Amniotic epithelial cell (primary cell): ENCODE measurements at places on chromosomes 2 and 18.

GRCh38 chr18:58813561-58814225 lies 51.0 kb upstream of the ZNF532 start:
- no peak for DNase-seq

DNA sequence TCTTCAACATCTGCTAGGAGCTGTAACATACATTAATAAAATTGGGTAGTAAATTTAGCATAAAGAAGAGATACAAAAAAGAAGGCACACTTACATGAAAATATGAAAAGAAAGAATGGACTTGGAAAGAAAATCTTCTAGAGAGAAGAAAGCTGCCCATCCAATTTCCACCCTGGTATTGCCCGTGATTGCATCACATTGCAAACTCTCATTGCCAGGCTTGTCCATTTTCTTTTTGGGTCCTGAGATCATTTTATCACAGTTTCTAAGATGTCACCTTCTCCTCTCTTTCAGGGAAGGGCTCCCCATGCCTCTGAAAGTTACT lies 321.5 kb downstream of the RND3 start:
- DNase-seq = no peak

DNA sequence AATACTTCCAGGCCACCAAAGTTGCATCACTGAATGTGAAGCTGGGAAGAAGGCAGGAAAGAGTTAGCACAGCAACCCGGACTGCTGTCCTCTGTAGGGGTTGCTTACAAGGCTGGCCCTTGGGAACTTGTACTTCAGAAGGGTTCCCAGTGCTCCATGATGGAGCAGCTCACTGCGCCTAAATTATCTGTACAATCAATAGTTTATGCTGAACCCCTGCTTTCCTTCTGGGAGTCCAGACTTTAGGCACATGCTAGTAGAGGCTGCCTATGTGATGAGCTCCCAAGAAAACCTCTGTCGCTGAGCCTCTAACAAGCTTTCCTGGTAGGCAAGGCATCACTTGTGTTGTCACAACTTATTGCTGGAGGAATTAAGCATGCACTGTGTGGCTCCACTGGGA lies 34.3 kb downstream of the XDH start:
- DNase-seq = no peak

DNA sequence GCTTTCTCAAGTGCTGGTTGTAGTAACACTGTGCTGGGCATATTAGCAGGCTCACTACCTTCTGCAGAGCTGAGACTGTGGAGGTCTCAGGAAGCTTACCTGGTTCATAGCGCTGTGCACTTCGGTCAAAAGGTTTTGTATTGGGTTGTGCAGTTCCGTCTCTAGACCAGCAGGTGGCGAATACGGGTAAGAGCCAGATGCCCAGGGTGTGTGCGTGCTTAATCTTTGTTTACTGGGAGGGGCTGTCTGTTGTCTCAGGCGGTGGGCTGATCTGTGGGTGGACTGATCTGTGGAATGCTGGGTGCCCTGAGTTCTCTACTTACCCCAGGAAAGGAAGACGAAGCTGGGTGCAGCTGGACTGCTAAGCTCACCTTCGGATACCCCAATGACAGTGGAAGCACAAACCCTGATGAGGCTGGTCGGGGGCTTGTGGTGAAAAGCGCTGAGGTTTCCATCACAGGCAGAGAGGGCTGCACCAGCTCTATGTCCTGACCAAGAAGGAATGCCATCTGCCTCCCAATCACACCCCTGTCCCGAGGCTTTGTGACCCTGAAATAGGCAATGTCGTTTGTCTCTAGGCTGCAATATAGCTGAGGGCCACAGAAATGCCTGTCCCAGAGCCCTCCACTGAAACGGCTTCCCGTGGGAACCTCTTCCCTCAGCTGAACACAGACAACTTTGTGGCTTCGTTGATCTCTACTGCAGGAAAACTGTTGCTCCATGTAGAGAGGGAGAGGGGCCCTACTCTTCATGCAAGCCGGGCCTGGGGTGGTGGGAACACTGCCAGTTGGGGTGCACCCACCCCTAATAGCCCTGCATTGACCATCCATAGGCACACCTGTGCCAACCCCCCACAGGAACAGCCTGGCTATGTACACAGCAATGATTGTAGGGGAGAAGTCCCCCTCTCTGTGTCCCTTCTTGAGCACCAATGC lies 45.9 kb upstream of the FAM117B start:
- DNase-seq = peak; percentile 62

DNA sequence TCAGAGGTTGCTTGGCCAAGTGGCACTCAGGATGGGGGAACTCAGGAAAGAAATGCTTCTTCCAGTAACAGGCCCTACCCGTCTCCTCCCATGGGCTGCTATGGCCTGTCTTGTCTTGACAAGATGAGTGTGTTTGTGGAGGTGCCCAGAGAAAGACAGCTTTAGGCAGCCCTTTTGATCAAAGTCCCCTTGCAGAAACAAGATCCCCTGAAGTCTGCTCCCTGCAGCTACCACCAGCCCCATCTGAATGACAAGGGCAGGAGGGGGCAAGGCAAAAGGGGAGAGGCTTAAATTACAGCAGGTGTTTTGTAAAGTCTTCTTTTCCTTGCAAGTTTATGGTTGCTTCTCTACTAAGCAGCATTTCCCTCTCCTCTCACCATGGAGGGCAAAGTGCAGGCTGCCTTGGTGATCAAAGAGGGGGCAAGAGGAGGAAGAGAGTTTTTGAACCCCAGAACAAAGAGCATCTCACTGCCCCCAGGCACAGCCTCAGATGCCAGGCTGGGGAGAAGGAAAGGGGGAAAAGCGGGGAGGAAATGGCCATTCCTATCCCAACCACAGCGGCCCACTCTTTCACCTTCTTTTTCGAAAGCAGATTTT lies 6.7 kb downstream of the EVA1A start:
- no peak for DNase-seq

GRCh38 chr2:215615803-215616174 lies 179.9 kb upstream of the FN1 start:
- DNase-seq = no peak

GRCh38 chr2:28513097-28513496 lies 17.2 kb downstream of the PLB1 start:
- DNase-seq = no peak

DNA sequence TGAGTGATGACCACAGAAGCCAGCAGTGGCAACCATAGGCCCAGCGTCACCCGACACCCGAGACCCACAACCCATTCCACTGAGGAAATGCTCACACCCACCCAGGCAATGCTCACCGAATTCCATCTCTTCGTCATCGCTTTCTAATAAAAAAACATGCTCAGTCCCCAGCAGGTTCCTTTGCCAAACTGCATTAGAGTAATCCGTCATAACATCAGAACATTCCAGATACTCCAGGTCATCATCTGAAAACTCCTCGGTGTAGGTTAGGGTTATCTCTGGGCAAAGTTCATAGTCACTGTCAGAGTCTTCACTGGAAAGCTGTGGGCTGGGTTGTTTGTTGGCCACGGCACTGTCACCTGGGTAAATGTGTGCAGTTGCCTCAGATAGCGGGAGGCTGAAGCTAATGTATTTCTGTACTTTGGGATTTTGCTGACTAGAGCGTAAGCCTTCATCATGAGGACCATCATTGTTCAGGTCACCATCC lies 49.3 kb downstream of the ALPK2 start:
- peak; percentile 72 for DNase-seq

DNA sequence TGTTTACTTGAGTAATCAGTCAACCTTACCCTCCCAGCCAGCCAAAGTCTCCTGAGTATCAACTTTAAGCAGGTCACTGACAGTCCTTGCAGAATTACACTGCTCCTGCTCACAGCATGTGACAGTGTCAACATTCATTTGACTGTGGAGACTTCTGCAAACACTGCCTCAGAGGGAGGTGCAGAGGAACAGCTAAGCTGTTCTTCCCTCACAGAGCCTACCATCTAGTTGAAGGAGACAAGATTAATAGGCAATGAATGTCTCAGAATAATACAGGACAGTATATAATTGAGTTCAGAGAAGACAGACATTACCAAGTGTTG lies 11.9 kb downstream of the SLC14A2 start:
- DNase-seq = no peak

GRCh38 chr2:127201452-127201851 lies 18.6 kb downstream of the CYP27C1 start:
- no peak for DNase-seq

- DNase-seq = no peak
Measured at GRCh38 chr2:705971-706511, 28.8 kb upstream of the TMEM18 start.

DNA sequence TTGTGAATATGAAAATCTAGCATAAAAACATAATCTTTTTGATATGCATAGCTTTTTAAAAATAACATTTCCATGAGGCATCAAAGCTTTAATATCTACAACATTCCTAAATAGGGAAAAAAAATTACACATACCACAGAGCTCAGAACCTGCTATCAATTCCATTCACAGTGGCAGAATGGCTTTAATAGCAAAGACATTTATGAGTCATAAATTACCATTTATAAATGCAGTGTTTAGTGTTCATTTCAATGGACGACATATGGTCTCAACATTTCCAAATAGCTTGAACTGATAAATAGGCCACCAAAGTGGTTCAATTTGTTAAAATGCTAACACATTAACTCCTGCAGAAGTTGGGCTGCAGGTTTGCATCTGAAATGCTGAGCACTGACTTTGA lies 600.6 kb upstream of the SETBP1 start:
- DNase-seq = peak; percentile 21

- peak; percentile 26 for DNase-seq
Measured at GRCh38 chr2:61471905-61472805, 1.3 kb upstream of the USP34 start.

DNA sequence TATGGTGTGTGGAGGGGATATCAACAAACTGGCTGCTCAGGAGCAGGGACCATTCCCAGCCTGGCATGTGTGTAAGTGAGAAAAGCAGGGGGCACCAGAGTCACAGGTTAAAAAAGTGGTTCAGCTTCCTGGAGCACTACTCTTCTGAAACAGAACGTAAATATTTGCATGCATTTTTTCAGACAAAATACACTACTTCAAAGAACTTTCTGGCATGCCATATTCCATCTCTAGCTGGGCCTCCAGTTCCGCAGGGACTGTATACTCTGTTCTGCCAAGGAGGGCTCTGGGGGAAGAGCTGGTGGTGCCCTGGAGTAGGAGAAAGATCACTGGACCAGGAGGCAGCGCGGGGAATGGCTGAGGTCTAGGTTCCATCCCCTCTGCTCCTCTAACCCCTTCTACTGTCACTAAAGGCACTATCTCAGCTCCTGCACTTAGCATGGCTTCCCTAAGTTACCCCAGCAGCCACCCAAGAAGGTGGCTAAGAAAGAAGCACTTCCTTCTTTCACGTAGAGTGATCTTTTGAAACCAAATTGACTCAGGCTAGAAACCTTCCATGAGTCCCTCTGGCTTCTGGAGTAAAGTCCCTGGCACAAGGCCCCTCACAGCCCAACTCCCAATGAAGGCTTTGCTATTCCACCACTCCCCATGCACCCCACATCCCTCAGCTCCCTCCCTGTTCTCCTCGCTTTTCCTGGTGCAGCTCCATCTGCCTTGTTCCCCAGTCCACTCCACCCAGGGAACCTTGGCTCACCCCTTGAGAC lies 57.6 kb upstream of the CABLES1 start:
- no peak for DNase-seq

DNA sequence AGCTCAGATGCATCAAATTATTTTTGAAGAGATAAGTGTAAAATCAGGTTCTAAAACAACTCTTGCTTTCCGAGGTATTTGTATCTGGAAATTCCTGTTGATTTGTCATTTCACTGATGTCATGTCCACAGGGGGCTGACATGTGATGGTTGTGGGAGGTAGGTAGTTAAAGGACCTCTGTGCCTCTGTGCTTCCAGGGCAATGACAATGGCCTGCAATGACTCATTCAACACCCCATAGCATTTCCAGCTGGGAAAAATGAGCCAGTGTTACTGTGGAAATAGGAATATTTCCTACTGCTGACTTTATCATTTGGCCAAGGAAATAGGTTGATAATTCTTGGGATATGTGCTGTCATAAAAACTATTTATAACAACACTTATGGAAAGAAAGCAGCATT lies 86.2 kb upstream of the CCDC195 start:
- no peak for DNase-seq

DNA sequence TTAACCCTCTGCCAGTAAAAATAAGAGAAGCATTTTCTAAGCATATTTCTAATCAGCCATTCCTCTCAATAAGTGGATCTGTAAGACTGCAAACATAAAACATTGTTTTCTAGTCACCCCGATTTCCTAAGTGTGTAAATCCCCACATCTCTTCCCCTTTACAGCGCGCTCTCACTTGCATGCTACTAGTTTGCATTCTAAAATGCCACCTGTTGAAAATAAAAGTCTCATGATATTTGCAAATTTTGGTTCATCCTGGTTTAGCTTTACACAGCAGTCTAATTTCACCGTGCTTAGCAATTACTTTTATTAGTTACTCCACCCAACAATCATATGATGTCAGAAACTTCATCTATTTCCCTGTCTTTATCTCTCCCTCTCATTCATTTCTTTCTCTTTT lies 1230.7 kb upstream of the ZEB2 start:
- DNase-seq = no peak

DNA sequence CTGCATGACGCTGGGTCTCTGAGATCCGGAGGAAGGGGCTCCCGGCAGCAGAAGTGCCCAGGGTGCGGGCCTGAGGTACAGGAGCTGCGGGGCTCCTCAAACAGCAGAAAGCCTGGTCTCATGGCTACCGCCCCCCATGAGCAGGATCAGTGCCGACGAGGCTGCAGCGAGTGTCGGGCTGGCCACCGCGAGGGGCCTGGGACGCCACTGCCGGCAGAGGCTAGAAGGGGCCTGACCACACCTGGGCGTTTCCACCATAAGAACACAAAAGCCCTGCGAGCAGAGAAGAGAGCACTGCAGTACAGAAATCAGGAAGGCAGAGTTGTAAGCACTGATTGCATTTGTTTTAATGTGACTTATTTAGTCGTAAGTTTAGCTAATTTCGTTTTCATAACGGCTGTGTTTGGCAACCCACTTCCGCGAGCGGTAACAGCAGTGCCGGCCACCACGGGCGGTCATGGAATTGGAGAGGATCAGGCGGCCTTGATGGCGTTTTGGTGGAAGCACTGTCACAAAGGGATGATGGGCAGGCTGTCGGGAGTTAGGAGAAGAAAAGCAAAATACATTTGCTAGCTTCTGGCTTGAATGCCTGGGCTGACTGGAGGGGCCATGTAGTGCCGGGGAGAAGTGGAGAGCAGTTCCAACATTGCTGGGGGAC lies 117.4 kb downstream of the HDAC4 start:
- DNase-seq = no peak

DNA sequence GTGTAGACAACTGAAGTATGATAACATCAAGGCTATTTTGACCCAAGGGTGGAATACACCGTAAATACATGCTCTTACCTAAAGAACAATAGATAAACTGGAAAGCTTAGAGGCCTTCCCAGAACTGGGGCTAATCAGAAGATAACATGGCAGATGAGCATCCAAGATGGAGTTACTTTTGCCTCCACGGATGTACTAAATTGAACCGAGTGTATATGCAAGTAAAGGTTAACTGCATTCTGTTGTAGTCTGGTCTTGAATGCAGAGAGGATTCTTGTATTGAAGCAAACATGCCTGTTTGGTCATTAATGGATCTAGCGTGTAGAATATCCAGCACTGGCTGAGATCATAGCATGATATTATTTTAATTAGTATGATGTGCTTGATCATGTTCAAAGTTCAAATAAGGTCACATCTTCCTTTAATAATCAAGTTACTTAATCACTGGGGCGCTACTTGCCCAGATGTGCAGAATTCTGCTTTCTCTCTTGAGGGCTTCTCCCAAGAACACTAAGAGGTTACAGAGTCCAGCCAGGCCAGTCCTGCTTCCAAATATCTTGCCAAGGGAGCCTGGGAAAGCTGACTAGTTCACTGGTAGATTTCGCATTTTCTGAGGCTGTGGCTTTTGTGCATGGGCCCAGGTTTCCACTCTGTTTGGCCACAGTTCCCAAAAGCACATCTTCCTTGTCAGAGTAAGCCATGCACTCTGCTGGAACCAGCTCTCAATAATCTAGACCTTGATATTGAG lies 37.5 kb upstream of the ACSL3 start:
- DNase-seq = no peak

- no peak for DNase-seq
Measured at GRCh38 chr2:120715353-120715752, 20.3 kb upstream of the GLI2 start.
